Non-pigmented ciliary epithelial cell (primary cell): ENCODE measurements at places on chromosomes 6 and 20.

DNA sequence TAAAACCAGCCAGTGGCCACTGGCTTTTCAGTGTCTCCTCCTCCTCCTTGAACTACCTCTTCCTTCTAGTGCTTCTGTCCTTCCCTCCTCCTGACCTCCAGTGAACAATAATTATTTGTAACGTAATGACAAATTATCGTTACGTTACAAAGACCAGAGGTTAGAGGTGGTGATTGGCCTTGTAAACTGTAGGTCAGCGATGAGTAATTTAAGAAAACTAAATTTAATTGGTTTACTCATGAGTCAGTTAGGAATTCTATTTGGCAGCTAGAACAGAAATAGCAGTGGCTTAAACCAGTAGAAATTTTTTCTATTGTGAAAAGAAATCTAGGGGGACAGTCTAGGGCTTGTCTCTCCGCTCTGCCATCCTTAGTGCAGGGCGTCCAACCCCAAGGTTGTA is 38.8 kb downstream of the PPARD start:
- DNase-seq, result no peak

DNA sequence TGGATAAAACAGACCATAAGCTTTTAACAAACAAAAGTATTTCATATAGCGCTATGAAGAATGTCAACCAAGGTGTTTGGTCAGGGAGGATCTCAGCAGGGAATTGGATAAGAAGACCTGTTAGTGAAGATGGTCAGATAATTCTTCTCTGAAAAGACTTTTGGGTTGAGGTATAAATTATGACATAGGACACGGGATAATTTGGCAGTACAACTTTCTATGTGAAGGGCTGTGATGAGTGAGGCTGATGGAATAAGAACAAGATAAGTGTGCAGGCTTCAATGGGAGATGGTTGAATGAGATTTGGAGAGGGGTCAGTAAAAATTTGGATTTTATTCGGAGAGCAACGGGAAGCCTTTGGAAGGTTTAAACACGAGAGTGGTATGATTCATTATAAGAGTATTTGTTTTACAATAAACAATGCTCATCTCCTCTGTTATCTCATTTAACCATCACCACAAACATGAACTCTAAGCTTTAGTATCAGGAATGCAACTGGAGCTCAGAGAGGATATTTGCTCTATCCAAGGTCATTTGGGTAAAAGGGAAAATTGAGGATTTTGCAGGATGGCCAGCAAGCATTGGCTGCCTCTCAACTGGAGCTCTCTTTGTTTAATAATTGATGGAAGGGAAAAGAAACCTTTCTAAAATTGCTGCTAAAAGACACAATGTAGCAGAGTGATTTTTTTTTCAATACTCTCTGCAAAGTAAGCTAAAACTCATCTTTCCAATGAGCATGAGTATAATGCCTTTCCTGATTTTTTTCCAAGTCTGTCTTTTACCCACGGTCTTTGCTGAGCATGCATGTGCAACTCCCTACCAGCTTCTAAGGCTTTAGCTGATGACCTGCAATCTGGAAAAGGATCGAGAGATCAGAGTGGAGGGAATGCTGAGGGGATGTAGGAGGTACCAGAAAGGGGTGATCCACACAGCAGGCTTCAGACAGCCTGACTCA is 534.0 kb downstream of the CBLN4 start:
- no peak for DNase-seq

DNA sequence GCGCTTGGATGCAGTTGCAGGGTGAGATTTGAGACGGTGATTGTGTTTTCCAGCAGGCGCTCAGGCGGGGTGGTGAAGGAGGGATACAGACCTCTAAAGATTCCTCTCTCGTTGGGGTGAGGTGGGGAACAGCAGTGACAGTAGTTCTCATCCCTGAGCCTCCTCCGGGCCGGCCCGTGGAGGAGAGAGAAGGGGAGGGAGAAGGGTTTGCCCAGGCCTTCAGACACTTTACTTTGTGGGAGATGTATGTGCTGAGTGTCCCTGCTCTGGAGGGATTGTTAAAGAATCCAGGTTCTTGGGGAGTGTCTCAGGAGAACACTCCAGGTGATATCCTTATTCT is 41.0 kb downstream of the PSMB9 start:
- no peak for DNase-seq

- DNase-seq, result no peak
Measured at GRCh38 chr6:131868836-131869235, 61.0 kb downstream of the ENPP1 start.

DNA sequence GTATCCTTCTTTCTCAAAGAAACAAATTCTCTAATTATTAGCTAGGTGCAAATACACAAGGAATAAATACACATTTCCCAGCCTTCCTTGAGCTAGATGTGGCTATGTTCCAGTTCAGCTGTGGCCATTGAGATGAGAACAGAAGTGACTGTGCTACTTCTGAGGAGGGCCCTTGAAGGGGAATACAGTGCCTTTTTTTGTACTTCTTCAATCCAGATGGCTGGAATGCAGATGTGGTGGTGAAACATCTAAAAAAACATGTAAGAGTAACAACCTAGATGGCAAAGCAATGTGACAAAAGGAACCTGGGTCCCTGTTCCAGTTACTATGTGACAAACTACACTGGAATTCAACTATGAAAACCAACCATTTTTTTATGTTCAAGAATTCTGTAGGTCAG is 115.4 kb upstream of the DST start:
- no peak for DNase-seq

DNA sequence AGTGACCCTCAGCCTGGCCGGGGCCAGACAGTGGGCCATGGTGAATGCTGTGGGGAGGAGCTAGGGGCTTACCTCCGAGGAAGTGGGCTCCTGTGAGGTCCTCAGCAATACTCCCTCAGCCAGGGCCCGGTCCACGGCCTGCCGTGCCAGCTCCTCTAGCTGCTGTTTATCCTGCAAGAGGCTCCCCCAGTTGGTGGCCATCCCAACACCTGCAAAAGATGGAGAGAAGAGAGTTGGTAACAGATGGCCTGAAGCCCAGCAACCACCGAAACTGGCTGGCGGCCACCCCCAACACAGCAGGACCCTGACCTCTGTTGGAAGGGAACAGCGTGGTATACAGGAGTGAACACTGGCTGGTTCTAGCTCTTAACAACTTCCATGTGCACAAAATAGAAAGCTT is 4.0 kb downstream of the GSS start:
- DNase-seq, result no peak

DNA sequence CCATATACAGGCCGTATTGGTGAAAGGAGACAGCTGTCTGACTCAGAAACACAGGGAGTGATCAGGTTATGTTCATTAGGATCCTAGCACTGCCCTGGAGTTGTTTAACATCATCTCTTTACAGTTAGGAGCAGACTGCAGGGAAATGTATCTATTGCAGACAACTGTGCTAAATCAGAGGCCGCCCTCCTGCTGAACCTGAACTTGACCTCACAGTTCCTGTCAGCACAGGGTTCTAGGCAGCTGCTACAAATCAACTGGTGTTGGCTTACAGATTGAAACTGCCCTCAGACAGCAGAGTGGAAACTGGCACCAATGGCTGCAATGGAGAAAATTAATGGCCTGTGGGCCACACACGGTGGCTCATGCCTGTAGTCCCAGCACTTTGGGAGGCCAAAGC is 3.7 kb upstream of the RPP40 start:
- no peak for DNase-seq

- DNase-seq, result no peak
Measured at GRCh38 chr6:91240878-91241603, 654.2 kb upstream of the MAP3K7 start.

DNA sequence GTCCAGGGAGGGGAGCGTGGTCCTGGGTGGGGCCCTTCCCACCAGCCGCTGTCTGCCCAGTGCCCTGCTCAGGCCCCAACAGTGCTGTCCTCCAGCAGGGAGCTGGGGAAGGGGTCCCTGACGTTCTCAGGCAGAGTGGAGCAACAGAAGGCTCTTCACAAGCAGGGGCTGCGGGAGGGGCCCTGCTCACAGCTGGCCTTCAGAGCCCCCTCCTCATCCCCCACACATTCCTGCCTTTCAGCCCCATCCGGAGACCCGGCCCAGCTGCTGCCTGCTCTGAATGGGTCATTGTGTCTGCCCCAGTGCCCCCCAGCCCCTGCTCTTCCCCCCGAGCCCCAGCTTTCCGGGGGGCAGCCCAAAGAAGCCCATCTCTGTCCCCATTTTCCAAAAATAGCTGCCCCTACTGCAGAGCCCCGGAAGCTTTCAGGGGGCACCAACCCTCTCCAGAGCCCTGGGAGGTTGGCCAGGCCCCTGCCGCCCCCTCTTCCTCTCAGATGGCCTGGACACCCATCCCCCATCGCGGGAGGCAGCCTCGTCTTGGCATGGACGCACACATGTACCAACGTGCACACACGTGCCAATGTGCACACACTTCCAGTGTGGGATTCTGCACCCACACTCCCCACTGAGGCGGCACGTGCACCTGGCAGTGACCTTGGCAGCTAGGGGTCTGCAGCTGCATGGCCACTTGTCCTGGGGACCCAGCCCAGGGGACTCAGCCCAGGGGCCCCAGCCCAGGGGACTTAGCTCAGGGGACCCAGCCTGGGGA is 3.7 kb downstream of the COL20A1 start:
- DNase-seq, result no peak

GRCh38 chr20:1803061-1803931 is 91.9 kb upstream of the SIRPA start:
- DNase-seq, result no peak

DNA sequence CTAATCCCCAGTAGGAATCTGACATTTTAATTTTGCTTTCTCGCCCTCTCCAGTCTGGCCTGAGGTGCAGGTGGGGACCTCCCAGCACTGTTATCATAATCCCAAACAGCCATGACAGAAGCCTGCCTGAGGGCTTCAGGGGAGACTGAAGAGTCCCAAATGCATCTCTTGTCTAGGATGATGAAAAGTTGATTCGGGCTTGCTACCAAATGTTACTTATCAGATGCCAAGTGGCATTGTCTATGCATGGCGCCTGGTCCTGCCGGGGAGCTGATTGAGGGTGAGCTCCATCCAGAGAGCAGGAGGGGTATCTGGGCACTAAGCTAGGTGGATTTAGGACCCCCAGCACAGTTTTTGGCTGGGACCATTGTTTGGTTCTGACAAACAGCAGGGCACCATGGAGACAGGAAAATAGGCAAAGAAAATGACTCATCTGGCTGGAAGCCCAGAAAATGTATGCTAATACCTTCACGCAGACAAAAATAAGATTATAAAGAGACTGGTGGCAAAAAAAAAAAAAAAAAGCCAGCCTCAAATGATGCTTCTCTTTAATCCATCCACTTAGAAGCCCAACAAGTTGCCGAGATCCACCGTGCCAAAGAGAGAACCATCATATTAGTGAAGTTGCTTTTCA is 513.7 kb upstream of the SULF2 start:
- peak; percentile 76 for DNase-seq

DNA sequence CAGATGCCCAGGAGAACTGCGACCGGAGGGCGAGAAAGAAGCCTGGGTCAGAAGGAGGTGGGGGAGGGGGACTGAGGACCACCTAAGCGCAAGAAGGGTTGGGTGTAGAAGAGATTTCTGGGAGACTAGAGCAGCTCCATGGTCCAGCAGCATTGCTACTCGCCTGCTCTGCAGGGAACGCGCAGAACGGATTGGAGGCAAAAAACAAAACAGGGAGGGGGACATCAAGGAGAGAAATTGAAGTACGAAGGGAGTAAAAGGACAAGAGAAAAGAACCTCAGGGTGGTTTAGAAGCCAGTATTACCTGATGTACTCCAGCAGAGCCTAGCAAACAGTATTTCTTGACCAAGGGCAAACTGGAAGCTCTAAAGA is 537 bp upstream of the GABBR1 start:
- DNase-seq, result no peak
